ENCODE measurements at places on chromosomes 5 and 9. TPM values are rescaled to one million over a fixed set of nuclear protein-coding genes. Genes with fewer than 3 reads are reported as not detected.

Gene RASA1
- 37.8 TPM for total RNA-seq

Gene ASTN2
- total RNA-seq: 5.0 TPM

Gene MACROH2A1
- 139 TPM for total RNA-seq

- no peaks in the 10 kb centered on the region for H3K4me1 ChIP-seq
- no peak overlapping the region for H3K27ac ChIP-seq
- DNase-seq: no peak
- no peaks in the 10 kb centered on the region for H3K27me3 ChIP-seq
Measured at GRCh38 chr5:133370904-133371303, 241.4 kb downstream of the FSTL4 start.

GRCh38 chr9:127578952-127579853, 32.9 kb upstream of the STXBP1 start:
- no peaks in the 10 kb centered on the region for H3K27me3 ChIP-seq
- H3K4me3 ChIP-seq: no peak overlapping the region
- H3K27ac ChIP-seq: peak overlapping the region; percentile 53
- DNase-seq: peak; percentile 24

- no peak for DNase-seq
- H3K27ac ChIP-seq: peak overlapping the region; percentile 94
- peak overlapping the region; percentile 97 for H3K4me3 ChIP-seq
- H3K4me1 ChIP-seq: peaks cover 52% of the 10 kb centered on the region
Measured at GRCh38 chr5:141617682-141618029, 1.1 kb downstream of the DIAPH1 start.

Data from CD4-positive, CD25-positive, alpha-beta regulatory T cell (primary cell).